ENCODE measurements at places on chromosomes 3 and 15.

GRCh38 chr3:150746791-150747590 lies 16.0 kb downstream of the SIAH2 start:
- DNase-seq, result no peak

DNA sequence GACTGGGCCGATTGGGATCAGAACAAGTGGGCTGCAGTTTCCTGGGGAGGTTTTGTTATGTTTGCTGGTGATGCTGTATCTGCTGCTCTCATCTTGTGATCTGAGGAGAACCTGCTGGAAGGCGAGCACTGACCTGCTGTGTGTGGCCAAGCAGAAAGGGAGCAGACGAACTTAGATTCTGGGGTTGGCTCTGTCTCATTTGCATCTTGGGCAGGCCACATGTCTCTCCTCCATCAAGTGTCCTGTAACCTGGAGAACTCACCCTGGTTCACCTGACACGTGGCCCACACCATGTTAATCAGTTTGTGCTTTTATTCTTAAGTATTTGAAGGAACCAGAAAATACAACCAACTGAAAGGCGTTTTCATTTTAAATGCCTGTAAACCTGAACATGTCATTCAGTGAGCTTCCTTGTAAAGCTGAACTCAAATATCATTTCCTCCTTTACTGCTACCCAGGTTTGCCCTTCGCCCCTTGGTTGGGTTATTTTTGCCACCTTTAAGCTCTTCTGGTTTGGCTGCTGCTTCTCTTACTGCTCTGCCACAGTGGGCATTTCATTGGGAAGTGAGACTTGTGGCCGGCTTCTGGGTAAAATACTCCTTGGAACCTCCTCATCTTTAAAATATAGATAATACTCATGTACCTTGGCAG lies 33.5 kb upstream of the TRAK1 start:
- no peak for DNase-seq

DNA sequence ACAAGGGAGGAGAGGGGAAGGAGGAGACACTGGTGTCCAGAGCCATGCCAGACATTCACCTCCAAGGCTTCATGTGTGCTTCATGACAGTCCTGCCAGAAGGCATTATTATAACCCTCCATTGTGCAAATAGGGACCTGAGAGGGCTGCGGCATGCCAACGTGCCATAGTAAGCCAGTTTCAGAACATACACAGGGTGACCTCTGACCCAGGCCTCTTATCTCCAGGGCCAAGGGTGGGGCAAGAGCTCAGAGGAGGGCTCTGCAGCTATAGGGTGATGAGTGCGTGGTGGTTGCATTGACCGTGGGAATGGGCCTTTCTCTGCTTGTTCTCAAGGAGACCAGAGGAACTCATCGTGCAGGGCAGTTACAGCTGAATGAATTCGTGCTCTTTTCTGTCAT lies 9.7 kb upstream of the ACSBG1 start:
- no peak for DNase-seq

GRCh38 chr3:40847551-40847992 lies 322.8 kb downstream of the ZNF621 start:
- no peak for DNase-seq

- DNase-seq, result no peak
These were observed 816.4 kb downstream of the ROBO1 start for GRCh38 chr3:78951342-78951945.

DNA sequence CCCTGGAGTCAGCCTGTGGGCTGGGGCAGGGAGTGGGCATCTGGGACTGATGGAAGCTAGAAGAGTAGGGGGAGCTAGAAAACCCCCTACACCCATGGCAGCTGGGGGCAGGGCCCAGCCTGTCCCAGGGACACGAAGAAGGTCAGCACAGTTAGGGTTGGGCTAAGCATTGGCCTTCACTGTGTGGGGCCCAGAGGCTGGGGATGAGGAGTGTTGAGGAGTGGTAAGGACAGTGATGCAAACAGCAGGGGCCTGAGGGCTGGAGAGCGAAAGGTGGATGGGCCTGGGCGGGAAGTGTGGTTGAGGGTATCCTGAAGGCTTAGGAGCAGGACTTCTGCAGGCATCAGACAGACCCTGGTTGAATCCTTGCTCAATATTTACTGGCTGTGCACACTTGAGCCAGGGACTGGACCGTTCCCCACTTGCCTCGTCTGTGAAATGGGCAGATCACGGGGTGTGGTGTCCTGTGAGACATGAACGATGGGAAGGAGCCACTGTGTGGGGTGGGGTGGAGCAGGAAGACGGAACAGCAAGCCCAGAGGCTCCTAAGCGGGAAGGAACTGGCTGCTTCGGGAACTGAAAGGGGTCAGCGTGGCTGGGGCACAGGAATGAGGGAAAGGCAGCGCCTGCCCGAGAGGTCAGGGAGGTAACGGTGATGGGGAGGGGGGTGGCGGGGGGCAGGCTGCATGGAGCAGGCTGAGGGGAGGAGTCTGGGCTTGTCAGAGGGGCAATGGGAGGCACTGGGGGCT lies 7.3 kb downstream of the PRKCD start:
- no peak for DNase-seq

DNA sequence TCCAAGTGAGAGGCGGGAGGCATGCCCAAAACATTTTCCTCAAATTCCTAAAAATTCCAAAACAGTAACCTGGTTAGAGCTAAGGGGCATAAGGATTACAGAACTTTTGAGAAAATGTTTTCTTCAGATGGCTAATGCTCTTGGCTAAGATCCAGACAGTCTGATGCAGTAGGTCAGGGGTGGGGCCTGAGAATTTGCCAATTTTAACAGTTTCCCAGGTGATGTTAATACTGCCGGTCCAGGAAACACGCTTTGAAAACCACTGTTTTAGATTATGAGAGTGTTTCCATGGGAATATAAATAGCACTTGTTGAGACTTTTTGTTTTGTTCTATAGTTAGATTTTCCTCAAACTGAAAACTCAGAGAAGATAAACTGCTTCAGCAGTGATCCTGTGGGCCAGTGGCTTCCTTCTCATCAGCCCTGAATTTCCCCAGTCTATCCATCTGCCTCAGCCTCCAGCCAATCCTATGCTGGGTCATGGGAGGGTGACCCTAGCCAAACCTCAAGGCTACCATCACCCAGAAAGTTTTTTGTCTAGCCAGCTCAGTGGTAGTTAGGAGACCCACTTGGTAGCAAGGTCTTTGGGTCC lies 71.6 kb upstream of the ACP3 start:
- no peak for DNase-seq

DNA sequence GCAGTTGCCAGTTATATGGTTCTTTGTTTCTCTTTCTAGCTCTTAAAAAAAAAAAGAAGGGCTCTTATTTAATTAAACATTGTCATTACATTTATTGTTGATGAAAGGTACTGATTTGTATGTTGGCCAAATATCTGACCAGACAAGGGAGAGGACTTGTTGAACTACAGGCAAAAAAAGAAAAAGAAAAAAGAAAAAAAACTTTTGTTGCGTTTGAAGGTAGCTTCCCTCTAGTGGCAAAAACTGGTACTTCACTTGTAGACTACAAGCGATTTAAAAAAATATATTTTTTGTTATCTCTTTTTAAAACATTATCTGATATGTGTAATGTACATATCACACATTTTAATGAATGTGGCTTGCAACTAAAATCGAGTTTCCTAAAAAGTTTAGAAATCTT lies 280.6 kb downstream of the ROBO2 start:
- DNase-seq, result peak; percentile 8

DNA sequence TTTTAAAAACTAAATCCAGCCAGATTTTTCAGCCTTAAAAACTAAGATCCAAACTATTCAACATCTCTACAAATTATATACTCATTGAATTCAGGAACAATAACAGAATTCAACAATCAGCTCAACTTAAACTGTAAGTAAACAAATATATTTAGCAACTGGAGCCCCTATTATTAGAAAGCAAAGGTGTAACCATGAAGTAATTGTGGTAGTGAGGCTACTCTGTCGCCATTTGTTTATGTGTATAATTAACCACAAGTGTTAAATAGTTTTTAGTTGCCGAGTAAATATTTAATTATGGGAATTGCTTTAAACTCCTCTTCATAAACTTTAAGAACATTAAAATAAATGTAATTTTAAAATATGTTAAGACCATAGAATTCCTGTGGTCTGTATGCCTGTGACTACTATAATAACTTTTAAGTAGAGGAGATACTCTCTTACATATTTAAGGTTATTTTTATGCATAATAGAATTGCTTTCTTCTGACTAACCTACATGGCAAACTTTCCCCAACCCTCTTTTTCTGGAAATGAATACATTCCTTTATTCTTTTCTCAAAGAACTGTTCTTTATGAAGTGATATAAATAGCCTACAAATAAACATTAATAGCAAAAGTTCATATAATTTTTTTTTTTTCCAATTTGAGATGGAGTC lies 51.2 kb downstream of the MFN1 start:
- DNase-seq, result no peak

- no peak for DNase-seq
These were observed 83.6 kb downstream of the HMG20A start for GRCh38 chr15:77504306-77504705.

- peak; percentile 19 for DNase-seq
These were observed 862.5 kb downstream of the CADM2 start for GRCh38 chr3:85821130-85821756.

GRCh38 chr3:115272036-115272824 lies 125.1 kb upstream of the ZBTB20 start:
- DNase-seq, result no peak

DNA sequence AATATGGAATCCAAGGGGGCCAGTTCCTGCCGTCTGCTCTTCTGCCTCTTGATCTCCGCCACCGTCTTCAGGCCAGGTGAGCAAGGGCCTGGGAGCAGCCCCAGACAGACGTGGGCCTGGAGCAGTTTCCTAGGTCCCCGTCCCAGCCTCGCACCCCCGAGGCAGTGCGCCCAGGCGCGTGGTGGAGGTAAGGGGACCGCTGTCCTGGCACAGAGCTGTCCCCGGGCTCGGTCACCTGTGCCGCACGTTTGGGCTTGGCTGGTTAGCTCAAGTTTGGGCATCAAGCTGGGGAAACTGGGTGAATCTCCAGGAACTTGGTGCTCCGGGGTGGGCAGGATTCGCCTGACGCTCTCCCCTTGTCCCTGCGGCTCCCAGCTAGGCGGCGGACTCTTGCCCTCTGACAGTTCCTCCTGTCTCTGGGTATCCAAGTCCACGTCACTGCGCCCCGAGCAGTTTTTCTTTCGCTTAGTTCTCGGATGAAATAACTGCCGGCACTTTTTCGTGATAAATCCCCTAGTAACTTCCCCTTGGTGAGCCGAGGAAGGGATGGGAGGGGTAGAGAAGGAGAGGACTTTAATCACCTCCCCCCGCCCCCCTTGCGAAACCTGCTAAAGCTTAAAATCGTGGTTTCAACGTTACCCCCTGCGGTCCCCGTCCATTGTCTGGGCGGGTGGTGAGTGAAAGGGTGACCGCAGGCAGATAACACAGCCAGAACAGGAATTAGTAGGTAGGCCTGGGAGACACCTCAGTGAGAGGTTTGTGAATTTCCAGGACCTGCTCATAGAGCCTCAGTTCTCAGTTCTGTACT lies 901 bp downstream of the ALCAM start:
- peak; percentile 17 for DNase-seq

- DNase-seq, result no peak
These were observed 210.3 kb downstream of the ULK4 start for GRCh38 chr3:41751597-41751996.

DNA sequence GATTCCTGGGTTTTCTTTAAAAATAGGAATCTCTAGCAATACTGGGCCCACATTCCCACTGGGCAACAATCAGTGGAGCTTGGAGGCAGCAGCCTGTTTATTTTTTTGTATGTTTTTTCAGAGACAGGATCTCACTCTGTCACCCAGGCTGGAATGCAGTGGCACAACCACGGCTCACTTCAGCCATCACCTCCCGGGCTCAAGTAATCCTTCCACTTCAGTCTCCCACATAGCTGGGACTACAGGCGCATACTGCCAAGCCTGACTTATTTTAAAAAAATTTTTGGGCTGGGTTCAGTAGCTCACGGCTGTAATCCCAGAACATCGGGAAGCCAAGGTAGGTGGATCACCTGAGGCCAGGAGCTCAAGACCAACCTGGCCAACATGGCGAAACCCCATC lies 29.1 kb upstream of the GNB5 start:
- DNase-seq, result no peak

GRCh38 chr3:31947671-31948091 lies 33.4 kb downstream of the OSBPL10 start:
- no peak for DNase-seq

DNA sequence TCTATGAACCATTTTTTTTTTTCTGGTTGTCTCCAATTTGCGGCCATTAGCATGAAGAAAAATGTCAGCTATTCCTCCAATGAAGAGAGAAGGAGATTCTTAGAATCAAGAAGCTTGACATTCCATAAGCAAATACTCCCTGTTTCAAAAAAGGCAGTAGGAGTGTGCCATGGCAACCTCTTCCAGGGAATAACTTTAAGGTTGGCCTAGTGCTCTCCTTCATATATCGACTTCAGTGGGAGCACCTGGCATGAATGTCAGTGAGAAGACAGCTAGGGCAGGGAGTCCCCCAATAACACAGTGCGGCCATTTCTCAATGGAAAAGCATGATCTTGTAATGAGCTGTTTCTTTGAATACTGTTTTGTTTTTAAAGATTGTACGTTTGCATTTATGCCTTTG lies 493.0 kb upstream of the ATP11B start:
- DNase-seq, result no peak

GRCh38 chr3:160402221-160403027 lies 3.0 kb downstream of the SMC4 start:
- no peak for DNase-seq

- no peak for DNase-seq
These were observed 31.3 kb upstream of the WNT5A start for GRCh38 chr3:55518451-55518850.

- DNase-seq, result no peak
These were observed 164.5 kb upstream of the PROK2 start for GRCh38 chr3:71949442-71949841.

GRCh38 chr3:35263477-35263876 lies 375.8 kb upstream of the ARPP21 start:
- DNase-seq, result no peak

DNA sequence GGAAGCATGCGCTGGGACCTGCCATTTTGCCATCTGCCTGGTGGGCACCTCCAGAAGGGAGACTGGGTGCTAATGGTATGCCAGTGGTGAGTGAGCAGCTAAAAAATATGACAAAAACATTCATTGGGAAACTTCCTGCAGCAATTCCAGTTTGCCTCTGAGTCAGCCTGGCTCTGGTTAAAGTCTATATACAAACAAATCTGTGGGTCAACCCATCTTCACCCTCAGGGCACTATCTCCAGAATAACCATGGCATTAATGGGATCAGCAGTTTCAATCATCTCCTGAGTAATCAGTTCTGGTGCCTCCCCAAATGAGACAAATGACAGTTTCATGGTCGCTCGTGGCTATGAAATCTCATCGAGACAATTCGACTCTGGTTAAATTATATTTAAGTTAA lies 21.5 kb downstream of the FRMD4B start:
- no peak for DNase-seq

- no peak for DNase-seq
These were observed 64.1 kb downstream of the CCR1 start for GRCh38 chr3:46143951-46144473.

All from NCI-H1048 (cell line).